Anterior cingulate cortex (tissue), 58 donors: ENCODE measurements at places on chromosomes 2 and 18.

- no peak for DNase-seq
Measured at GRCh38 chr2:105919826-105920225, 175.1 kb downstream of the NCK2 start.

DNA sequence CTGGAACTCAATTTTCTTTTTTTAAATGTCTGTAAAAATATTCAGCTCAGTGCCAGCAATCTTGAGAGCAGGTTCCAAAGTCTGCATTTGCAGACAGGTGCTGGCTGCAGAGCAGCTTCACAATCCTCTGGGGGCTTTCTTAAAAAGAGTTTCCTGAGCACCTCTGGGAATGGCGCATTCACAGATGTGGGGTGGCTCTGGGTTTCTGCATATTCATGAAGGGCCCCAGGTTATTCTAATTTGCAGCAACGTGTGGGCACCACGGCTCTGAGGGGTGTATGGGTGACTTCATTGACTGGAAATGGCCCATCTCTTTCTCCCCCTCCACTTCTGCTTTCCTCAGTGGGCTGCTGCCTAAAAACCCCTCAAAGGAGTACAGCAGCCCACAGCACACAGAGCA, 225.0 kb upstream of the APCDD1 start:
- DNase-seq: no peak

DNA sequence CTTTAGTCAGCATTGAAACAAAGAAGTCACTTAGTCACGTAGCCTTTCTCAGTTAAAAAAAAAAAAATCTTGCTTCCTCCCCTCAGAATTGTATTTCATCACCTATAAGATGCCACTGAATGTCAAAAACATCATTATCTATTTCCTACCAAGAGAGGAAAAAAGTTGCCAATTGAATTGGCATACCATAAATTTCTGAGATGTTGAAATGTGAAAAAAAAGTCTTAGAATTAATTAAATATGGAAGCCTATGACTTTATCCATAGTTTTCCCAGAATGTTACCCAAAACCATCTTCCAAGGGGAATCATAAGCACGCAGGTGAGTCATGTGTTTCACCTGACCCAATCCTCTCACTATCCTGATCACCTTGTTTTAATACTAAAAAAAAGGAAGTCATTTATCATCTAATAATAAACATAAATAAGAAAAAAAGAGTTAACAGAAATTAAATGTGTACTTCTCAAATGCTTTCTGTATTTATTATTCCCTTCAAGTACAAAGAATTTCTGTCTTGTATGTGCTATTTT, 205.7 kb downstream of the TCF4 start:
- DNase-seq: no peak

DNA sequence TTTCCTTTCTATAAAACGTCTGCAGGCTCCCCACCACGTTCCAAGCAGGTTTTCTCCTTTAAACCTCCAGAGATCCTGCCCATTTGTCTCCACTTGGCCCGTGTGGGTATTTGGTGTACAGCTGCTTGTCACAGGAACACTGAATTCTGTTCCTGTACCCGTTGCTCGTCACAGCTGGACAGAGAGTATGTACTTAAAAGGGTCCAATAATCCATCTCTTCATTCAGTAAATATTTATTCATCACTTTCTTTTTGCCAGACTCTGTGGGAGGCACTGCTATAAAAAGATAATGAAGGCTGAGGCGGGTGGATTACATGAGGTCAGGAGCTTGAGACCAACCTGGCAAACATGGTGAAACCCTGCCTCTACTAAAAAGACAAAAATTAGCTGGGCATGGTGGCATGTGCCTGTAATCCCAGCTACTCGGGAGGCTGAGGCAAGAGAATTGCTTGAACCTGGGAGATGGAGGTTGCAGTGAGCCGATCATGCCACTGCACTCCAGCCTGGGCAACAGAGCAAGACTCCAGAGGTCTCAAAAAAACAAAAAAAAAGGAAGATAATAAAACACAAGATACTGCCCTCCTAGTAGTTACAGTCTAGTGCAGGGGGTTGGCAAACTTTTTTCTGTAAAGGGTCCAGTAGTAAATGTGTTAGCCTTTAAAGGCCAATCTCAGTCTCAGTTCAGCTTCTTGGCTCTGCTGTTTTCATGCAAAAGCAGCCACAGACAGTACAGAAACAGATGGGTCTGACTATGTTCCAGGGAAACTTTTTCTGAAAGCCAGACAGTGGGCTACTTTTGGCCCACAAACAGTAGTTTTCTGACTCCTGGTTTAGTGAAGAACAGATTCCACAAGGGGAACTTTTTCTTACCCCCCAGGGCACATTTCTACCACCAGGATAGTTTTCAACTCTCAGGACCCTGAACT, 309.9 kb upstream of the RAB12 start:
- no peak for DNase-seq

- no peak for DNase-seq
Measured at GRCh38 chr18:26185267-26185666, 41.0 kb upstream of the TAF4B start.

DNA sequence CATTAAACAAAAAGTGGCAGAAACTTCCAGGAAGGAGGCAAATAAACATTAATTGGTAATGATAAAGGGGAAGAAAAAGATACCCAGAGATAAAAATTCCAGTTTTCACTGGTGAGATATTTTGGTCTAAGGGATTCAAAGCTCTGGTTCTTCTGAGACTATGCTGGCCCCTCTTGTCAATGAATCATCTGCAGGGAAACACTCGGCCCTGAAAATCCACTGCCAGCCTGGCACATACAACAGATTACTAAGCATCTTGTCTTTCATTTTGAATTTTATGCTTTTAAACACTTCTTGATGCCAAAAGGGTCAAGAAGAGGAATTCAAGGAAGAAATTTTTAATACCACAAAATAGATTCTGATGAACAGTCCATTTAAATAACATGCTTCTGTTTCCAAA, 1603.8 kb upstream of the ZEB2 start:
- no peak for DNase-seq

- DNase-seq: no peak
Measured at GRCh38 chr2:239966029-239966852, 58.9 kb downstream of the NDUFA10 start.

GRCh38 chr2:118805064-118805690, 42.3 kb downstream of the EN1 start:
- DNase-seq: no peak

GRCh38 chr18:75790796-75791195, 363.3 kb upstream of the SMIM21 start:
- no peak for DNase-seq
